ENCODE measurements at places on chromosomes 2 and 18.

DNA sequence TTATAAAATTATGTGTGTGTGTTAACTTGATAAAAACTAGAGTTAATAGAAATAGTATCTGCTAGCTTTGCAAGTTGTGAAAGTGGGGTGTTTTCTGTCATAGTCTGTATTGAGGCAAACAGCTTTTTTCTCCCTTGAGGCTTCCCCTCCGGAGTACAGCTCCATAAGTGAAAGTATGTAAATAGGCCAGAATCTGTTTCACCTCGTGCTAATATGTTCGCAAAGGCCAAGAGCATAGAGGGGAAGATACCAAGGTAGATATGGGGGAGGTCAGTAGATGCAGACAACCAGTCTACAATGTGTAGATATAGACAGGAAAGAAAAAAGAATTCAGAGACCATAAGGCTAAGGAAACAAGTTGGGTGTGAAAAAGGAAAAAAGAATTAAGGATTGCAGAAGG lies 72.9 kb downstream of the PTRHD1 start:
- DNase-seq: no peak

GRCh38 chr2:223870840-223871611 lies 33.6 kb upstream of the AP1S3 start:
- peak; percentile 35 for DNase-seq

DNA sequence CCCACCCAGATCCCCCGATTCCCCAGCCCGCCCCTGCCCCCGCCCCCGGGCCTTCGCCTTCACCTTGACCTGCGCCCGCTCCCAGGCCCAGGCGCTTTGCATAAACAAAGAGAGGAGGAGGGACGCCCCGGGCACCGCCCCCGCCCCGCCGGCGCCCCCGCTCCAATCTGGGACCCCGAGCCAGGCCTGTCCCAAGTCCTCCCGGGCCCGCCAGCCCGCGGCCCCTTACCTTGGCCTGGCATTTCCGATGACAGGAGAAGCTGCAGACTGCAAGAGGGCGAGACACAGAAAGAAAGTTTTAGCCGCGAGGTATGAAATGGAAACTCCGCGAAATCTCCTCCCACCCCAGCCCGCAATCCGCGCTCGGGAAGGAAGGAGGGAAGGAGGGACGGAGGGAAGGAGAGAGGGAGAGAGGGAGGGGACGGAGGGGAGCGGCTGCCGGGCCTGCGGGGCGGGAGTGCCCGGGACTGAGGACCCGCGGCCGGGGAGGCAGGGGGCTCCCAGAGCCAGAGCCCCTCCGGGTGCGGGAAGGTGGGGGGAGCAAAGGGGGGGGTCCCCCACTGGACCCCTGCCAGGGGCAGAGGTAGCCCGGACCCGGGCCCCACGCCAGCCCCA lies 24.2 kb downstream of the TNS1 start:
- DNase-seq: no peak

- DNase-seq: no peak
These were observed 160.0 kb downstream of the UBE2E3 start for GRCh38 chr2:181140414-181140813.

DNA sequence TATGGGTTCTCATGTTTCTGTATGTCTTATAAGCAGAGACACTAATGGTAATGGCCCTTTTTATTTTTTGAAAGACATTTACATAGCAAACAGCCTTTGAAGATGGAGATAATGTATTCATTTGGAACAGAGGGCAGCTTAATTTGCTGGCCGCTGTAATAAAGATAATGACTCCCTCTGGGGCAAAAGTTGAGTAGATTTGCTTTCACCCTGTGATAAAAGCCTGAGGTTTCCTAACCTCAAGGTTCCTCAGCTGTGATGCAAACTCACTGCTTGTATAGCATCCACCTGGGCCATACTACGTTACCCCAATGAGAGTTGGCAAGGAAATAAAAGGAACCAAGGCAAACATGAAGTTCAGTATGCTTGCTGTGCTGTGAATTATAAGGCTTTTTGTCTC lies 54.8 kb downstream of the TEX51 start:
- DNase-seq: no peak

DNA sequence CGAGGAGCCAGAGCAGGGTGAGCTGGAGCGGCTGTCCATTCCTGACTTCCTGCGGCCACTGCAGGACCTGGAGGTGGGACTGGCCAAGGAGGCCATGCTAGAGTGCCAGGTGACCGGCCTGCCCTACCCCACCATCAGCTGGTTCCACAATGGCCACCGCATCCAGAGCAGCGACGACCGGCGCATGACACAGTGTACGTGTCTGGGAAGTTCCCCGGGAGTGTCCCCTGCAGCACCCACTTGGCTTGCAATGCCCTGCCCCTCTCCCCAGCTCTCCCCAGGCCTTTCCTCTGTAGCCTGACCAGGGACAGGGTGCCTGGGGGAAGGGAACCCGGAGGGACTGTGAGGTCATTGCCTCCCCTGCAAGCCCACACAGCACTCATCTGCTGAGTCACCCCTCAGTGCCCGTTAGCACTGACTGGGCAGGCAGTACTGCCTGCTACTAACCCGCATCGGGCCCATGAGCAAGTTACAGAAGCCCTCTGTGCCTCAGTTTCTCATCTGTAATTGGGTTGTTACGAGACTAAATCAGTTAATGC lies 29.4 kb upstream of the GMPPA start:
- DNase-seq: no peak

DNA sequence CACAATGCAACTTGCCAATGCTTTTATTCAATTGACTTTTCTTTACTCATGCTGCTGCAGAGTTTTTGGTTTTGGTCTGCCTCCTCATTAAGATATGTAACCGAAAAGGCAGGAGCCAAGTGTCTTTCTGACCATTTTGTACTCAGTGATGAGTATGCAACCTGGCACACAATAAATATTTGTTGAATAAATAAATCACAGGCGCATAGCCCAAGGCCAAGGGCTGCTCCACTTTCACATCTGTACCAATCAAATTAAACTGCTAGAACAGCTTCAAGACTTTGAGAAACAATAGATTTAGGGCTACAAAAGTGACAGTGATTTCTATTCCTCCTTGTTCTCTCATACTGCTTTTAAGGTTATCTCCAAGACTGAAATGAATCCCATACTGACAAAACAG lies 828.2 kb downstream of the RNF144A start:
- no peak for DNase-seq

- DNase-seq: no peak
These were observed 507.5 kb downstream of the EIPR1 start for GRCh38 chr2:2870106-2870505.

DNA sequence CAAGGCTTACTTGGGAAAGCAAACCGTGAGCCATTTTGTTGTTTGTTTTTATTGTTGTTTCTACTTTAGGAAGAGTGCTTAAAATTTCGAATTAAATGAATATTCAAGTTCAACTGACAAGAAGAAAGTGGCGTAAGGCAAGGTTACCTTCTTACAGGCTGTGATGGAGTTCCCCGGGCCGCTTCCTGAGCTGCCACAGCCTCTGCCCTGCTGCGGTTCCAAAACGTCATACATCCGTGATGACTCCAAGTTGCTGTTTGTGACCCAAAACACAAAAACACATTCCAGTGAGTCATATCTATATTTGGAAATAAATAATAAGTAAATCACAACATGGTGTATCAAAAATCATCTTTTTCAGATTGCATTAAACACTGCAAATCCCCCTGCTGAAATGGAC lies 49.7 kb downstream of the SPHKAP start:
- no peak for DNase-seq

DNA sequence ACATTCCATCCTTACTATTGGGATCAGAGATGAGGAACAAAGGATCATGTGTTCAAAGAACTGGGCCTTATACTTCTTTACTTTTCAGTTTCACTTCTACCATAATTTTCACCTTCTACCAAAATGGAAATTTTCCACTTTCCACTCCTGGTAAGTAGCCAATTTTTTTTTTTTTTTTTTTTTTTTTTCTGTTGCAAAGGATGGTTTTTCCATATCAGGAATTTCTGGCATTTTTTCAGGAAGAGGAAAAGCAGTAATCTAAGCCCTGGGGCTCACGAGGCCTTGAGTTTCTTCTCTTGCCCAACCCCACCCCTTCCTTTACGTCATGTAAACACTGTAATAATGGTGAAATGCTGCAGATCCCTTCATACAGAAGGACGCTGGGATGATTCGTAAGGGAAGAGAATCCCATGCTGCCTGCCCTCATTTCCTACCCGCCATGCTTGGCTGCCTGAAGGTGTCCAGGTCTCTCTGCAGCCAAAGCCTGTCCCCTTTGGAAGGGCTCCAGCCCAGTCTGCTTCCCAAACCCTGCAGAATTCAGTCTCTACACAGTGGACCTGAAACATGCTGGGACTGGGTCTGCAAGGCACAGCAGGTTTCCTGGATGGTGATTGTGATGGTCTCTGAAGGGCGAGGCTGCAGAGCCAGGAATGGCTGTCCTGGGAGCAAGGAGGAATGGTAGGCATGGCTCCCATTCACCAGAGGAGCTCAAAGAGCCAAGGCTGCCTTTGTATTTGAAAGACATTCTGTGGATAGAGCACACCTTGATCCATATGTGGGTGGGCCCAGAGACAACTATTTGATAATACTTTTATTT lies 57.0 kb downstream of the EFR3B start:
- DNase-seq: no peak

GRCh38 chr2:229943770-229944449 lies 21.6 kb downstream of the FBXO36 start:
- DNase-seq: no peak

DNA sequence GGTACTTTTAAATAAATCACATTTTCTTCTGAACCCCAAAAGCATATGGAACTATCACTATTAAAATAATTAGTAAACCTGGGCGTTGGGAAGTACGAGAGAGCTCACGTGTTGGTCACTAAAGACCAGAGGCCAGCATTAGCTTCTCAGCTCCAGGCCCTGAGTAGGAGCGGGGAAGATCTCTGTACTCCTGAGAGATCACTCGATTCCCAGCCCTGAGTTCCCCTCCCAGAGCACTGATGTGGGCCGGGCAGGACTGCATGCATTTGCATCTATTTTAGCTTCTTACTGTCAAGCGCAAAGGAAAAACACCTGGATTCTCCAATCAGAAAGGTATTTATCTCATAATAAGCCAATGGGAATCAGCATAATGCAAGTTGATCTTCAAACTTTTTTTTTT lies 6.2 kb downstream of the PXDN start:
- DNase-seq: no peak

DNA sequence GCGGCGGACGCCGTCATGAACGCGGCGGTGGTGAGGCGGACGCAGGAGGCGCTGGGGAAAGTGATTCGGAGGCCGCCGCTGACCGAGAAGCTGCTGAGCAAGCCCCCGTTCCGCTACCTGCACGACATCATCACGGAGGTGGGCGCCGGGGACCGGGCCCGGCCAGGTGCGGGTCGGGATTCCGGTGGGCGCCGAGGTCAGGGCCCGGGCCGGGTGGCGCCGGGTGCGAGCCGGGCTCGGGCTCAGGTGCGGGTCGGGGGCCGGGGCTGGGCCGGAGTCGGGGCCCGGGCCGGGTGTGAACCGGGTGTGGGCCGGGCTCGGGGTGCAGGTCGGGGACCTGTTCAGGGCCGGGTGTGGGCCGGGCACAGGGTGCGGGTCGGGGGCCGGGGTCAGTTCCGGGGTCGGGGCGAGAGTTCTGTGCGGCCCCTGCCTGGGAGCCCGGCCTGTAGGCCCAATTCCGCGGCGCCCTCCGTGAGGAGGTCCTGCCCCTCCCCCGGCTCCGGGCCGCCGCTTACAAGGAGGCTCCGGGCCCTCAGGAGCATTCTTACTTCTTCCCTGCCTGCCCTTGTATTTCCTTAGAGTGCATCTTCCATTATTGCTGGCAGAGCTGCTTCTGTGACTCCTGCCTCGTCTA lies 447 bp downstream of the TRAF3IP1 start:
- DNase-seq: peak; percentile 29

DNA sequence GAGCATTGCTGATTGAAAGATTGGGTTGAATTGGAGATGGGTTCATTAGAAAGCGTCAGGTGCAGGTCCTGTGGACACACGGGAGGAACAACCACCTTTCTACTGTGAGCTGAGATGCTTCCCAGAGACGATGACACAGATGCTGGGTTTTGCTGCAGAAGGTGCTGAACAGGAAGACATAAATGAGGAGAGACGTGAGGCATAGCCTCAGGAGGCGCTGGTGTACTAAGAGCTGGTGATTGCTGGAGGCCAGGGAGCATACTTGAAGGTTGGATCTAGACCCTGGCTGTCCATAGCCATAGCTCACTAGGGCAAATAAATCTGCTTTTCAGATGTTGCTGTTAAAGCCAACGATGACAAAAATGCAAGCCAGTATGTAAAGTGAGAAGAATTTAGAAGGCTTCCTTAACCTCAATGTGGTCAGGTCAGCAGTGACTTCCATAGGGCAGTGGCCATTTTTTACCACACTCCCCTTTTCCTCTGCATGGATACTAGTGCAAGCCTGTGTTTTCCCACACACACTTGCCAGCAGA lies 153.7 kb downstream of the SOX11 start:
- DNase-seq: no peak

DNA sequence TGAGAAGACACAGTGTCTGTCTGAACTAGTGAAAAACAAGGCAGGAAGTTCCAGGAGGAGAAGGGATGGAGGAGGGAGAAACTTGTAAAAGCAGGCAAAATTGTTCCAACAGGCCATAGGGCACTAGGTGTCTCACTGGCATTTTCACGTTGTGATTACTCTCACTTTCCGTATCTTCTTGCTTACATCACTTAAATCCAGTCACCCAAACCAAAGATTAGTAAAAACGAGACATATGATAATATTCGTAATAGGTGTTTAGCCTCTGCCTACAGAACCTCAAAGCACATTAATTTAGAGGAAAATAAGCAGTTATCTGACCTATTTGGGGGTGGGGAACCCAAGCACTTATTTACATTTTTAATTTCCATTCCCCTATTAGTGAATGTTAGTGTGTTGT lies 78.3 kb downstream of the POU3F3 start:
- DNase-seq: no peak

All from hematopoietic multipotent progenitor cell treated with erythropoietin and hydrocortisone succinate and interleukin-3 and kit ligand, for 6 days (in vitro differentiated cells).